ENCODE measurements at places on chromosomes 3 and 15. TPM values are rescaled to one million over a fixed set of nuclear protein-coding genes. Genes with fewer than 3 reads are reported as not detected.

DNA sequence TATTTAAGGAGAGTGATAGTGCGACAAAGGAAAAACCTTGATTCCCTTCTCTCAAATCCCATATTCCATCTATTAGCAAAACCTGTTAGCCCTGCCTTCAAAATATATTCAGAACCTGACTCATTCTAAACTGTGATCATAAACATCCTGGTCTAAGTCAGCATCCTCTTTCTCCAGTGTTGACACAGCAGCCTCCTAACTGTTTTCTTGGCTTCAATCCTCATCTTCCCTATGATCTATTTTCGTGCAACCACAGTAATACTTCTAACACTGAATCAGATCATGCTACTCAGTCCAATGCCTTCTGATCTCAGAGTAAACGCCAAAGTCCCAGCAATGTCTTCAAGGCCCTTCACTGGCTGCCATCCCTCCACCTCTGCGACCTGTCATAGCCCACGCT, 785.1 kb downstream of the EDEM1 start:
- no peaks in the 10 kb centered on the region for H3K36me3 ChIP-seq
- no peaks in the 10 kb centered on the region for H3K27me3 ChIP-seq
- H3K4me3 ChIP-seq = no peak overlapping the region
- H3K4me1 ChIP-seq = no peaks in the 10 kb centered on the region
- no peak for DNase-seq
- no peak overlapping the region for H3K27ac ChIP-seq

GRCh38 chr3:43159131-43159875, 53.4 kb upstream of the POMGNT2 start:
- peaks cover 4% of the 10 kb centered on the region for H3K27me3 ChIP-seq
- peaks cover 20% of the 10 kb centered on the region for H3K4me1 ChIP-seq
- DNase-seq = no peak
- H3K4me3 ChIP-seq = no peak overlapping the region
- H3K27ac ChIP-seq = no peak overlapping the region
- no peaks in the 10 kb centered on the region for H3K36me3 ChIP-seq

- peaks cover 3% of the 10 kb centered on the region for H3K4me1 ChIP-seq
- H3K27ac ChIP-seq = no peak overlapping the region
- no peaks in the 10 kb centered on the region for H3K36me3 ChIP-seq
- peaks cover 48% of the 10 kb centered on the region for H3K27me3 ChIP-seq
These were observed 1.4 kb upstream of the RASL12 start for GRCh38 chr15:65069179-65069578.

- DNase-seq = no peak
- no peak overlapping the region for H3K4me3 ChIP-seq
- no peak overlapping the region for H3K27ac ChIP-seq
- H3K27me3 ChIP-seq = peaks cover 55% of the 10 kb centered on the region
- peaks cover 8% of the 10 kb centered on the region for H3K4me1 ChIP-seq
These were observed 4.2 kb downstream of the PLXND1 start for GRCh38 chr3:129602309-129602708.

DNA sequence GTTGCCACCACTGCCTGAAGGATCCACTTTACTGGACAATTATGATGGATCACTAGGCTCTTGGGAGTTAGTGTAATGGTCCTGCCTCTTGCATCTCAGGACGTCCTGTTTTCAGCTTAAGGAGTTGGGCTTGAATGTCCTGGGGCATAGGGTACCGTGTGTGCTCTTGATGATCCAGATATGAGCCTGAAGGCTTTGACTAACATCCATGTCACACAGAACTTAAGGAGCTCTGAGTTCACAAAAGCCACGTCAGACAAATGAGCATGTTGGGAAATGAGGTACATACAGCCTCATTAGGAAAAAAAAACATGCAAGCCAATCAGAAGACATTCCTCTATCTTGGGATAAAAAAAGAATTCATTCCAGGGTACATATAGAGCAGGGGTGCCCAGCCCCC, 40.8 kb downstream of the CA12 start:
- DNase-seq = no peak
- no peak overlapping the region for H3K4me3 ChIP-seq
- peaks cover 4% of the 10 kb centered on the region for H3K4me1 ChIP-seq
- peaks cover 15% of the 10 kb centered on the region for H3K27me3 ChIP-seq

DNA sequence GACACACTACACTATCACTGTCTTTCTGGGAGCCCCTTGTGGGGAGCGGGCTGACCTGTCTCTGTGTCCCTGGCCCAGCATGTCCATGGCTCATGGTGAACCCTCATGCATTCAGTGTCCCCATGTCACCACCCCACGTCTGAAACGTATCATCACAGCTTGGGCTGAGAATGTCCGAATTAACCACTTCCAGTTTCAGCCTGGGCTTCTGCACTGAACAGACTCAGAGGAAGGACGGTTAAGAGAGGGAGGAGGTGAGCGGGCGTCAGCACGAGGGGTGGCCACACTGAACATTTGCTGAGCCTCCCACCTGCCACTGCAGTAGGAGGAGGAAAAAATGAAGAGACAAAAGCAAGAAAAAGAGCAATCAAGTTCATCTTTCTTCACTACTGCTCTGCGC, 30.5 kb downstream of the ATP2B2 start:
- no peak overlapping the region for H3K27ac ChIP-seq
- no peaks in the 10 kb centered on the region for H3K36me3 ChIP-seq
- peaks cover 20% of the 10 kb centered on the region for H3K27me3 ChIP-seq

- H3K36me3 ChIP-seq = no peaks in the 10 kb centered on the region
- H3K27me3 ChIP-seq = peaks cover 9% of the 10 kb centered on the region
- H3K4me3 ChIP-seq = no peak overlapping the region
- no peak for DNase-seq
- no peak overlapping the region for H3K27ac ChIP-seq
- peaks cover 3% of the 10 kb centered on the region for H3K4me1 ChIP-seq
These were observed 33.4 kb downstream of the LEKR1 start for GRCh38 chr3:156859578-156859977.

GRCh38 chr15:67303490-67304363, 49.1 kb downstream of the IQCH start:
- H3K36me3 ChIP-seq = no peaks in the 10 kb centered on the region
- DNase-seq = peak; percentile 73
- peaks cover 12% of the 10 kb centered on the region for H3K27me3 ChIP-seq
- no peak overlapping the region for H3K4me3 ChIP-seq
- peaks cover 4% of the 10 kb centered on the region for H3K4me1 ChIP-seq
- H3K27ac ChIP-seq = no peak overlapping the region

DNA sequence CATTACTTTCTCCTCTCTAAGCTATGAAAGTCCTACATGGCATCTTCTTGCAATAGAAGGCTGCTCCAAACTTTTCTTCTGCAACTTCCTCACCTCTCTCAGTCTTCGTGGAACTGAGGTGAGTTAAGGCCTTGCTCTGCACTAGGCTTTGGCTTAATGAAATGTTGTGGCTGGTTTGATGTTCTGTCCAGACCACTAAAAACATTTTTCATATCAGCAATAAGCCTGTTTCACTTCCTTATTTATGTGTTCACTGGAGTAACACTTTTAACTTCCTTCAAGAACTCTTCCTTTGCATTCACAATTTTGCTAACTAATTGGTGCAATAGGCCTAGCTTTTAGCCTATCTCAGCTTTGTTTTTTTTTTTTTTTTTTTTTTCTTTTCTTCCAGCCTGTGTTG, 335.3 kb upstream of the NECTIN3 start:
- DNase-seq = no peak
- H3K36me3 ChIP-seq = no peaks in the 10 kb centered on the region
- H3K27ac ChIP-seq = no peak overlapping the region
- H3K4me1 ChIP-seq = no peaks in the 10 kb centered on the region
- H3K4me3 ChIP-seq = no peak overlapping the region

DNA sequence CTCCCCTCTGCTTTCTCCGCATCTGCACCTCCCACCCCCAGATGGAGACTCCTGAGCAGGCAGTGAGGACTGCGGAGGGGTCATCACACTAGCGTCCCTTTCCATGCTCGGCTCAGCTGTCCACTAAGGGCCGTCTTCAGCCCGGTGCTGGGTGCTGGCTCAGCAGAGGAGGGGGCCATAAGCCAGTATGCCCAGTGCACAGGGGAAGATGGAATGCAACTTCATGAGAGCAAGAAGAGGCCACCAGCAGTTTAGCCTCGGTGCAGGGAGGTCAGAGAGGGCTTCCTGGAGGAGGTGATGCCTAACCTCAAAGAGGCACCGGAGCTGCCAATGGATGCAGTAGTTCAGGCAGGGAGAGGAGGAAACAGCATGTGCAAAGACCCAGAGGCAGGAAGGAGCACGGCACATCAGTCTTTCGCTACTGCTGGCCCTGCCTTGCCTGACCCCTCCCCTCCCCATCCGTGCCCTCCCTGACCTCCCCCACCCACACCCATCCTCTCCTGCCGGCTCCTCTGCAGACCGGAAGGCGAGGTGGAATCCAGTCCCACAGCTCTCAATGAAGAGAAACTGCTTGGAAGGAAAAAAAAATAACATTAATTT, 15.2 kb upstream of the PLXND1 start:
- H3K27ac ChIP-seq = no peak overlapping the region
- no peaks in the 10 kb centered on the region for H3K36me3 ChIP-seq
- no peak overlapping the region for H3K4me3 ChIP-seq
- H3K4me1 ChIP-seq = peaks cover 12% of the 10 kb centered on the region
- DNase-seq = no peak

GRCh38 chr3:165389064-165389463, 192.9 kb upstream of the SLITRK3 start:
- H3K4me1 ChIP-seq = no peaks in the 10 kb centered on the region
- no peak overlapping the region for H3K27ac ChIP-seq
- H3K4me3 ChIP-seq = no peak overlapping the region
- no peak for DNase-seq

DNA sequence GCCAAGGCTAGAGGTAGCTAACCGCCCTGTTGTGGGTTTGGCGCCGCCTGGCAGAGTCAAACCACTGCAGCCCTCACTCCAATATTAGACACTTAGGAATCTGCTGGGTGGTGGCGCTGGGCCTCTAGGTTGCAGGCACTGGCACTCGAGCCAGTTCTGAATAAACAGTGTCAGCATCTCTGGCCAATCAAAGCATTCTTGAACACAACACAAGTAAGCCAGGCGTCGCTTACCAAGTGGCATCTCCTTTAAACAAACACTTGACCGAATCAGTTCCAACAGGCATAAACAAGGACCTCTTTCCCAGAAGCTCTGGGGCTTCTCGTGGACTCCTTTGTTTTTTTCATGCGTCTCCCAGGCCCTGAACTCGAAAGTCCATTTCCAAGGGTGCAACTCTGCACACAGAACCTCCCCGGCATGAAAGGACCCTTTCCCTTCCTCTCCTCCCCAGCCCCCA, 82.3 kb downstream of the LRIG1 start:
- no peak overlapping the region for H3K27ac ChIP-seq
- no peak for DNase-seq
- no peaks in the 10 kb centered on the region for H3K27me3 ChIP-seq
- no peak overlapping the region for H3K4me3 ChIP-seq
- peaks cover 24% of the 10 kb centered on the region for H3K4me1 ChIP-seq

DNA sequence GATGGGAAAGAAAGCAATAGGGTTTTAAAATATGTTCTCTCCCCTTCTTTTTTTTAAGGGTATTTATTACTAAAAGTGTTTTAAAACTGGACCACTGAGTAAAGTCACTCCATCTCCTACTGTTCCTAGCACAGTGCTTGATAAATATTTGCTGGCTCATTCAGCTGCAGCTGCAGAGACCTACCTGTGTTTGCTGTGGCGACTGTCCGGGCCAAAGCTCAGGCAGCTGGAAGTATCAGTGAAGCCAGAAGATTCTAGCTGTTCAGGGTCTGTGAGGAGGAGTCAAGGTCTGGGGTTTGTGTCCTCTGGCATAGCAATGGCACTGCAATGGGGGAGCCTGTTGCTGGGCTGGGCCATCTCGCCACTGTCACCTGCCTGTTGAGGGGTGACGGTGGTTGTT, 109.9 kb downstream of the RPLP1 start:
- no peaks in the 10 kb centered on the region for H3K36me3 ChIP-seq
- DNase-seq = no peak
- no peak overlapping the region for H3K27ac ChIP-seq

GRCh38 chr15:89112341-89112971, 24.2 kb downstream of the ABHD2 start:
- DNase-seq = no peak
- no peak overlapping the region for H3K4me3 ChIP-seq
- H3K4me1 ChIP-seq = peaks cover 10% of the 10 kb centered on the region

DNA sequence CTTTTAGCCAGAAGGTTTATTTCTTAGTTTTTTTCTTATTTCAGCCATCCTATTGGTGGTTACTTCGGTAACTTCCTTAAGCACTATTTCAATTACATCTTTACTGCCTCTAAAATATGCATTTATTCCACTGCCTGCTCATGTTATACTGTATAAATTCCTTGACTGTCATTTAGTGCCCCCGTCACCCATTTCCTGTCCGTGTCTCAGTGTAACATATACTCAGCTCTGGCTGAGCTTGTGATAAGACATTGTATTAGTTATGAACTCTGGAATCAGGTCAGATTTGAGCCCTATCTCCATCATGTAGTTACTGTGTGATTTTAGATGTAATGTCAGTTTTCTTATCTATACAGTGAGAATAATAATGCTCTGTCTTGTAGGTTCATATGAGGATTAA, 24.2 kb downstream of the PIAS1 start:
- no peak overlapping the region for H3K4me3 ChIP-seq
- no peak for DNase-seq
- H3K36me3 ChIP-seq = peaks cover 5% of the 10 kb centered on the region
- H3K27ac ChIP-seq = no peak overlapping the region
- no peaks in the 10 kb centered on the region for H3K27me3 ChIP-seq

DNA sequence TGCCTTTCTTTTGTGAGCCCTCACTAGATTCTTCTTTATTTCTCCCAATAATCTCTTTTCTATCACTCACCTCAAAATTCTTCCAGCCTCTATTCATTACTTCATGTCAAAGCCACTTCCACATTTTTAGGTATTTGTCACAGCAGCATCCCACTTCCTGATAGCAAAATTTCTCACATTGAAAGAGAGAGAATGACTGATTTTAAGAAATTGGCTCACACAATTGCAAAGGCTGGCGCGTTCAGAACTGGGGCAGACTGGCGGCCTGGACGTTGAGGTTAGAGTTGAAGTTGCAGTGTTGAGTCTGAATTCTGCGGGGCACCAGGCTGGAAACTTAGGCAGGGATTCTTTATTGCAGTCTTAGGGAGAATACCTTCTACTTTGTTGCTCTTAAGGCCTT, 117.9 kb downstream of the LRRC28 start:
- no peaks in the 10 kb centered on the region for H3K27me3 ChIP-seq
- DNase-seq = no peak
- H3K4me3 ChIP-seq = no peak overlapping the region
- peaks cover 24% of the 10 kb centered on the region for H3K36me3 ChIP-seq
- H3K4me1 ChIP-seq = peaks cover 19% of the 10 kb centered on the region
- no peak overlapping the region for H3K27ac ChIP-seq

GRCh38 chr3:61236556-61236955, 14.7 kb downstream of the FHIT start:
- H3K27ac ChIP-seq = no peak overlapping the region
- peaks cover 8% of the 10 kb centered on the region for H3K4me1 ChIP-seq
- H3K36me3 ChIP-seq = no peaks in the 10 kb centered on the region
- H3K27me3 ChIP-seq = no peaks in the 10 kb centered on the region
- no peak for DNase-seq
- no peak overlapping the region for H3K4me3 ChIP-seq

The ARPIN gene
- total RNA-seq = not detected

The CLASP2 gene
- total RNA-seq = 65.3 TPM

The LYZL4 gene
- not detected for total RNA-seq

The GOLGA8A gene
- total RNA-seq = 244 TPM

Measured in activated CD4-positive, alpha-beta T cell treated with anti-CD3 and anti-CD28 coated beads, Interleukin-2, amount 10 ng/mL, durations not matched to agents 24 days and 14 days (primary cell).